Activated T-helper 2 cell treated with anti-CD3 and anti-CD28 coated beads, Interferon-gamma antibody, Interleukin-2, Interleukin-4, amounts not matched to agents 10 μg/mL and 5 μg/mL and 100 μg/mL, durations not matched to agents 14 hours and 24 hours and 36 hours (primary cell): ENCODE measurements at places on chromosomes 3 and 15. TPM values are rescaled to one million over a fixed set of nuclear protein-coding genes. Genes with fewer than 3 reads are reported as not detected.

DNA sequence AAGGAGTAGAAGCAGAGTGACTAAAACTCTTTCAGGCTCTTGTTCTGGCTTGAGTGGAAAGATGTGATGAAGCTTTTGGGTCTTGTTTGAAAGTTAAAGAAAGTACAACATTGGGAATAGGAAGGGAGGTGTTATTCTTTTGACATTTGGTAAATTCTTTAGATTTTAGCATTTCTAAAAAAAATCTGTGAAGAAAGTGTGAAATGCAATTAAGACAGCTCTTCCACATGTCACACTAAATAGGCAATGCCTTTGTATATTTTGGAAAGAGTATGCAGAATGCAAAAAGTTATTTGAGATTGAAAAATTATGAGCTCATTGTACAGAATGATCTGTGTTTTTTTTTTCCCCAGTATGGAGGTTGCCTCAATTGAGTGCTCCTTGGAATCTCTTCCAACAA lies 532.2 kb upstream of the DPPA4 start:
- no peak for DNase-seq

- no peak for DNase-seq
Measured at GRCh38 chr15:54841701-54842305, 354.9 kb downstream of the RSL24D1 start.

The ALG1L2 gene
- not detected in 2 replicates for total RNA-seq

The CORO2B gene
- 0.41 and 0.43 TPM in 2 replicates for total RNA-seq

The CFAP92 gene
- total RNA-seq: 0.37 TPM in 1 of 2 replicates, not detected in the other

The FETUB gene
- not detected in 2 replicates for total RNA-seq

- DNase-seq: no peak
Measured at GRCh38 chr3:89644716-89645115, 537.3 kb downstream of the EPHA3 start.

- no peak for DNase-seq
Measured at GRCh38 chr15:57387564-57388076, 11.3 kb downstream of the CGNL1 start.

The ACTRT3 gene
- 1.3 and 1.7 TPM in 2 replicates for total RNA-seq

DNA sequence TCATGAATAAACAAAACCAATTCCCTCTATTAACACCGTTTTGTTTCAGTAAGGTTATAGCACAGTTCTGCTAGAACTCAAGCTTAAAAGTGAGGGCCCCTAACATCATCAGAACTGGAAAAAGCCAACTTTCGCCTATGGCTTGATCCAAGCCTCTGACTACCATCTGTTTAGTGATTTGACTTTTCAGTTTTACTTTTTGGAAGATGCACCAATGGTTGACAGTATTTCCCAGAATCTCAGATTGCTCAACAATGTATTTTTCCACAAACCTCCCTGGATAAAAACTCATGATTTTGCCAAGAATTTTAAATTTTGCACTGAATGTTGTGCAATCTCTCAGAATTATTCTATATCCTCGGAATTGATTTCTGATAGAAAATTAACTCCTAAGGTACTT lies 190.7 kb downstream of the LSAMP start:
- no peak for DNase-seq

- no peak for DNase-seq
Measured at GRCh38 chr3:169886671-169887070, 16.9 kb upstream of the LRRC31 start.

DNA sequence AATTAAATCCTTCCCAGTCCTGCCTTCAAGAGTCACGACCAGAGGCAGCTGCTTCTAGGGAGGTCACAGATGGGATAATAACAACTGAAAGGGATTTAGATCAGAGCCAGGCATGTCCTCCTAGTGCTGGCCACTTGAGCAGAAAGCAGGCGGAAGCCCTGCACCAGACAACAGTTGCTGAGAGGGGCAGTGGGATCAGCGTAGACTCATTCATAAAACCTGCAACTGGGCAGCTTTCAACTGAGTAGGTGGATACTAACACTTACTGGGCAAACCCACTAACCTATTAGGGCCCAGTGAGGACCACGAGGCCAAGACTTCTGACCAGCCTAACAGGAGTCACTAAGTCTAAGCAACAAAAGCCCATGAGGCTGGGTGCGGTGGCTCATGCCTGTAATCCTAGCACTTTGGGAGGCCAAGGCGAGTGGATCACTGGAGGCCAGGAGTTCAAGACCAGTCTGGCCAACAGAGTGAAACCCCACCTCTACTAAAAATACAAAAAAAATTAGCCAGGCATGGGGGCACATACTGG lies 67.0 kb downstream of the DAPK2 start:
- no peak for DNase-seq

DNA sequence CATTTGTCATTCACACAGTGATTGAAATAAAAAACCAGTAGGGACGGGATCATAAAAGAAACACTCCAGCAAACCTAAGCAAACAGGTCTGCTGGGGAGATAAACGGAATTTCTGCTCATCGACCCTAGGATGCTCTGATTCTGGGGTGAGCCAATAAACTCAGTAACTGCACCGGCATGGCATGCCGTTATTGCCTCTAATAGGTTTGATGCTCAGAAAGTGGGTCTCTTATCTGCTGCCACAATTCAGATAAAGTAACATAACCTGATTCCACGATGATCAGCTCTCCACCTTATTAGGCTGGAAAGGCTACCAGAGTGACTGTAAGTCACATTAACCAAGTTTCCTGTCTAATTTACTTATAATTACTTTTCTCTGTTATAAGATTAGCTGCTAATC lies 19.6 kb downstream of the DCLK3 start:
- no peak for DNase-seq

DNA sequence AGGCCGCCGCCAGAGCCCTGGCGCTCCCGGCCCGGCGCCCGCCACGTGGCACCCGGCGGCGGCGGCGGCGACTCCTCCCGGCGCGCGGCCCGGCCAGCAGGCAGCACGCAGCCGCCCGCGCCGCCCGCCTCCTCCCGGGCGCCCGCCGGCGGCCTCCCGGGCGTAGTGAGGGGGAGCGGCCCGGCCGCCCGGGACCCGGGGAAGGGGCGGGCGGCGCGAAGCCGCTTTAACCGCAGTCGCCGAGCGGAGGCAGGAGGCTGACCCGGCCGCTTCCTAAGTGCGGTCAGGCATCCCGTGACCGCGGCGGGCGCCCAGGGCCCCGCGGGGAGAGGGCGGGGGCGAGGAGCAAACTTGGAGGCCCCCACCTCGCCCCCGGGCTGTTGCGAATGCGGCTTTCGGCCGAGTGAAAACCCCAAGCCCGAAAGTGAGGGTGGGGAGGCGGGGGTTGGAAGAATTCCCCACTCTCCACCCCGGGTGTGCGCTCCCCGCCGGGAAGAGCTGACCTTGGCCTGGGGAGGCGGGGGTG lies 1.7 kb upstream of the HES1 start:
- DNase-seq: peak; percentile 37

- peak; percentile 37 for DNase-seq
Measured at GRCh38 chr3:126654571-126655383, at the start of gene TXNRD3. TSS of gene TXNRD3 (minus strand) at chr3:126655124.

DNA sequence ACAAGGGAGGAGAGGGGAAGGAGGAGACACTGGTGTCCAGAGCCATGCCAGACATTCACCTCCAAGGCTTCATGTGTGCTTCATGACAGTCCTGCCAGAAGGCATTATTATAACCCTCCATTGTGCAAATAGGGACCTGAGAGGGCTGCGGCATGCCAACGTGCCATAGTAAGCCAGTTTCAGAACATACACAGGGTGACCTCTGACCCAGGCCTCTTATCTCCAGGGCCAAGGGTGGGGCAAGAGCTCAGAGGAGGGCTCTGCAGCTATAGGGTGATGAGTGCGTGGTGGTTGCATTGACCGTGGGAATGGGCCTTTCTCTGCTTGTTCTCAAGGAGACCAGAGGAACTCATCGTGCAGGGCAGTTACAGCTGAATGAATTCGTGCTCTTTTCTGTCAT lies 9.7 kb upstream of the ACSBG1 start:
- DNase-seq: no peak

- no peak for DNase-seq
Measured at GRCh38 chr3:24318677-24319287, 175.9 kb downstream of the THRB start.

DNA sequence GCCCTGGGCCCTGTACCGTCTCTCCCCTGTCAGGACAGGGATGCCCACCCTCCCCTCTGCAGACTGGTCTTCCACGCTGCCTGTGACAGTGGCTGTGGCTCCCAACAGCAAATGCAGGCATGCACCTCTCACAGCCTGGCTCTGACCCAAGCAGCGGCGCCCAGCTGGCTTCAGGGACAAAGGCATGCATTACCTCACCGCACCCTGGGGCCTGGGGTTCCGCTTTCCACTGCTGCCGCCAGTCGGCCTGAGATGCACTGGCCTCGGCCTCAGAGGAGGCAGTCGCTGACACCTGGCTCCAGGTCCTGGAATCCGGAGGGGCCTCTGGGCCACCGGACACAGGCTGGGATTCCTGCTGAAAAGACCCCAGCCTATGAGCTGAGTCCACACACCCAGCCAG lies 70.3 kb downstream of the SCN5A start:
- no peak for DNase-seq

The CD96 gene
- 64.2 and 67.9 TPM in 2 replicates for total RNA-seq

GRCh38 chr3:5499404-5499803 lies 311.9 kb downstream of the EDEM1 start:
- DNase-seq: no peak

The CYP1A1 gene
- total RNA-seq: 0.37 and 0.48 TPM in 2 replicates

- DNase-seq: no peak
Measured at GRCh38 chr3:127613406-127613805, 15.2 kb downstream of the MCM2 start.

The GOLGB1 gene
- total RNA-seq: 26.4 and 28.2 TPM in 2 replicates

DNA sequence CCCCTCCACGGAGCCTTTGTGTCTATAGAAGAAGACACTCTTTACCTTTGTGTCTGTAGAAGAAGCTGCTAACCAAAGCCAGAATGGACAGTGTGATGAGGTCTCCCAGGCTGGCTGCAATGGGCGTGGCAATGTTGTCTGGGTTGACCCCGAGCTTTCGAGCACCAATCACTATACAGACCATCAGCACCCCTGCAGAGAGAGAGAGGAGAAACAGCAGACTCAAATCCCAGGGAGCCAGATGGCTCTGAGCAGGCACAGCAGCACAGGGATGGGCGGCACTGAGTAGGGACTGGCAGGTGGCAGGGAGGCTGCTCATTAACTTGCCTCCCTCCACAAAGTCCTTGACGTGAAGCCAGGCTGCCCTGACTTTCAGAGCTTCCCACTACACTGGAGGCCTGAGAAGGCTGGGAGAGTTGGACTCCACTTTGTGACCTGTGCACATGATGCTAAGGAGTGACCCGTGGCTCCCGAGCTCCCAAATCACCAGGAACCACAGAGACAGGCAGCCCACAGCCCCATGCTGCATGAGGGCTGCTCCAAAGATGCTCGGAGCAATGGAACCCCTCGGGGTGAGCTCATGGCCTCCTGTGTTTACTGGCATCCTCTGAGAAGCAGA lies 53.9 kb downstream of the ROPN1B start:
- no peak for DNase-seq

GRCh38 chr15:71329497-71330260 lies 214.4 kb downstream of the THSD4 start:
- no peak for DNase-seq

The SPINK8 gene
- not detected in 2 replicates for total RNA-seq

- DNase-seq: no peak
Measured at GRCh38 chr3:36227980-36228379, 152.3 kb upstream of the STAC start.

The TRH gene
- total RNA-seq: not detected in 2 replicates

GRCh38 chr15:77192451-77192850 lies 121.5 kb upstream of the TSPAN3 start:
- DNase-seq: no peak

DNA sequence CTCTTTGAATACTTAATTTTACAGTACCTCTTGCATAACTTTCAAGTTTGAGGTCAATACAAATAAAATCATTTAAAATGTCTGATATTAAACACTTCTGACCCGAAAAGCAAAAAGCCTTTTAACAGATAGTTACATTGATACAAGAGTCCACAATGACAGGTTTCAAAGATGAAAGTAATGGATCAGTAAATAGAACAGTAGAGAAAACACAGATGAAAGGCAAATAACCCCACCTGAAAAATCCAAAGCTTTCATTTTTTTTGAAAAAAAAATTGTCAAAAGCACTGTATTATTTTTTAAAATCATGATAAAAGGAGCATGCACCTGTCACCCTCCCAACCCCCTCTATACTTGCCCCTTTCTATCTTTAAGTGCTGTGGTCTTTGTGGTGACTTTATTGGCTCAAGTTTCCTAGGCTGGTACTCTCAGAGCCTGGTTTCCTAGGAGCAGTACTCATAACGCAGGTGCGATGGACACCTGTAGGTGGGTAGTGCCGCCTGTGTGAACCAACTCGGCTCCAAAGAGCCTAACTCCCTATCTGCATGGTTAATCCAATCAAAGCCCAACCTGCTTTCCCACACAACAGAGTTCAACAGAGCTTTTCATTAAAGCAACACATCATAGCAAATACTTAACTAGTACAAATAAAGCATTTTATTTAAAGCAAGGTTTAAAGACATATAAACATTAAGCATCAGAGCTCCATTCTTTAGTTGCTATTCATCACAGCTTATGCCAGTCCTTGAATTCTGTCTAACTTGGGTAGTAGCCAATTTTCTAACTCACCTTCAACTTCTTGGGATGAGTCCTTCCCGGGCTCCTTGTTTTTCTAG lies 32.2 kb downstream of the LIPC start:
- DNase-seq: no peak

GRCh38 chr3:107897471-107898061 lies 193.3 kb downstream of the CD47 start:
- DNase-seq: no peak

The EFHB gene
- 0.94 TPM in 1 of 2 replicates, not detected in the other for total RNA-seq

The CHST14 gene
- 11.8 and 12.2 TPM in 2 replicates for total RNA-seq

GRCh38 chr3:131216330-131216729 lies 165.2 kb upstream of the NUDT16 start:
- no peak for DNase-seq

DNA sequence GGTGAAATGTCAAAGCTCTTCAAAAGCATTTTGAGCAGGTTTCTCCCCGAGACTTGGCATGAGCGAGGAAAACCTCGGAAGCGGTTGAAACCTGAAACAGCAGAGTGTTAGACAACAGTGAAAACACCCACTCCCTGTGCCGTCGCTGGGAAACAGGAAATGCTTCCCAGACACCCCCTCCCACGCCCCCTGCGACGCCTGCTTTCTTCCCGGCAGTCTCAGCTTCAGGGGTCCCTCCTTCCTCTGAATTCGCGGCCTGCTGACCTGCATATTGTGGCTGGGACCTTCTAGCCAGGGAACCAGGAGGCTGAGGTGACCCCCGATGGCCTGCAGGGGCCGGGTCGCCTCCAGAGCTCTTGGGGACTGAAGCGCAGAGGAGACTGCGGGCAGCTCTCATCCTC lies 250.6 kb upstream of the LYSMD4 start:
- DNase-seq: no peak

The PCLAF gene
- total RNA-seq: 59.9 and 72.3 TPM in 2 replicates

The TRPC1 gene
- 1.4 and 2.5 TPM in 2 replicates for total RNA-seq

The NANOGP8 gene
- not detected in 2 replicates for total RNA-seq

- DNase-seq: no peak
Measured at GRCh38 chr15:79206940-79207339, 75.6 kb upstream of the ANKRD34C start.

The C3orf85 gene
- total RNA-seq: not detected in 2 replicates

The ADAMTSL3 gene
- total RNA-seq: 0.07 TPM in 1 of 2 replicates, not detected in the other

GRCh38 chr15:57866149-57866736 lies 159.7 kb downstream of the POLR2M start:
- peak; percentile 43 for DNase-seq

GRCh38 chr3:159802864-159803263 lies 185.8 kb upstream of the IL12A start:
- no peak for DNase-seq
